ENCODE measurements at places on chromosomes 4 and X.

DNA sequence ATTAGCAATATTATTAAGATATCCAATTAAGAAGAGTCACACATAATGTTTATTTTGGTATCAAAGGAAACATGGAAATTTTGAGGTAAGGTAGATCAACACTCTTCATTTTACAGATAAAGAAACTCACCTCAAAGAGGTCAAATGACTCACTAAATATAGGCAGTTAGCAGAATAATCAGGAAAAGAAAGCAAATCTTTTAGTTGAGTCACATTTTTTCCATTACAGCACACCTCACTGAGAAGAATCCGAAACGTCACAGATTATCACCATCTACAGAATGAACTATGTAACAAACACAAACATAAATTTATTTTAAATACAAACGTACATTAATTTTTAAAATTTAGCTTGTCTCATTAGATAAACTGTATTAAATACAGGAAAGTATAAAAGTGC lies 70.1 kb downstream of the TMEM47 start:
- no peak for DNase-seq

- no peak for DNase-seq
Measured at GRCh38 chrX:137052643-137053235, 18.9 kb upstream of the GPR101 start.

GRCh38 chr4:5125321-5125720 lies 74.0 kb downstream of the STK32B start:
- DNase-seq: no peak

- DNase-seq: no peak
Measured at GRCh38 chr4:126404549-126404948, 1089.8 kb downstream of the FAT4 start.

DNA sequence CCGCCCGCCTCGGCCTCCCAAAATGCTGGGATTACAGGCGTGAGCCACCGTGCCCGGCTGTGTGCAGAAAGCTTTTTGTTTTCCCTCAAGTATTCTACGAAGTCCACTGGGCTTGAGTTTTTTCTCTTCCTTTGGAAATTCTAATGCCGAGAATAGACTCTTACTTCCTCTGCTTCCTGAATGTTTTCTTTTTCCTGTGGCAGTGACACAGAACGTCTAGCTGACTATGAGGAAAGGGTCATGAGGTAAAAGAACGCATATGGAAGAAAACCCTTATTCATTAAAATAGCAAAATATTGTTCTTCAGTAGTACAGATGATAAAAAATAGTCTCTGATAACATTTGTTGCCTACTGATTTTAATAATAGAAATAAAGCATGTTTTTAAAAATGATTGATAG lies 4.9 kb upstream of the SLC25A4 start:
- no peak for DNase-seq

GRCh38 chrX:23317799-23318724 lies 16.6 kb upstream of the PTCHD1 start:
- DNase-seq: no peak

DNA sequence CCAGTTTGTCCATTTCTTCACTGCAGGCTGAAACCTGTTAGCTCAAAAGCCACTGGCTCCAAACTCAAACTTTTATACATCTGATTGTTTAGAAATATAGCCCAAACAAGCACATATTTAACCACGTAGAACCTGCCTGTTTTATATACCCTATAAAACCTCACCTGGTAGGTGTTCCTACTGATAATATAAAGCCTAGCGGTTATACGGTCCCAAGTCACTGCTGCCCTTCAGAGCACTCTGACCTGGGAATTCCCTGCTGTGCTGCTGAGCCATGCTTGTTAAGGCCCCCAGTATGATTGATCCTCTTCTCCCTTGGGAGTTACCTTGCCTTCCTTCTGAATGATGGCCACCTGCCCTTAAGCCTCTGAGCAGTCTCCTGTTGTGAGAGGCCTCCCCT lies 432.8 kb upstream of the LCORL start:
- DNase-seq: no peak

Data from left lung (tissue), 14 donors.